ENCODE measurements at places on chromosomes 12 and 14. TPM values are rescaled to one million over a fixed set of nuclear protein-coding genes. Genes with fewer than 3 reads are reported as not detected.

DNA sequence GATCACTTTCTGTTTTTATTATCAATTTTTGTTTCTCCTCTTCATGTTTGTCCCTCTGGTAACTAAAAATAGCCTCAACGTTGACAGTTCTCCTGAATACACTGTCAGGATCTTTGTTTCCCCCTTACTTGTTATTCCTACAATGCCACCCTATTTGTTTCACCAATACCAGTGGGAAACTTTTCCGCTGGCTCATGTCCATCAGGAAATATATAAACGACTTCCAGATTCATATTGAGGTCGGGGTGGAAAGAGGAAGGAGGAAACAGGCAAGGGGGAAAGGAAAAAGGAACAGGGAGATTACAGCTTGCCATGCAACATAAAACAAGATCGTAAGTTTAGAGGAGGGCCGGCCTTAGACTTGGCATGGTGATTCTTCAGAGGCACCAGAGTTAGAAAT is 61.7 kb downstream of the BTBD7 start:
- no peak for DNase-seq

DNA sequence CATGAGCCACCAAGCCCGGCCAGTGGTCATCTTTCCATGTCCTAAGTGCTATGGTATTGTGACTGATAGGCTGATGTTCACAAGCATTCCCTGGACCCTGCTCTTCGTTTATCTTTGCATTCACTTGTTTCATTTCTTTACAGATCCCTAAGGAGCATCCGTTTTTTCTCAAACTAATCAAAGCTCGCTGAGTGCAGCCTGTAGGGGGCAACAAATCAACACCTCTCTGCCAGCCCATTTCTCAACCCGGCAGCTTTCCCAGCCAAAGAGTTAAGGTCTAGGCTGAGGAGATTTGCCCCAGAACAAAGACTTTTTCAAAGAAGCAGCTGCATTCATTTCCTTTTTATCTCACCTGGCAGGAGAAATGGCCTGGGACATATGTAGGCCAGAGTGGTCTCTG is 12.1 kb downstream of the SIRT4 start:
- no peak for DNase-seq

Gene ATXN7L3B
- 31.3 TPM for total RNA-seq

DNA sequence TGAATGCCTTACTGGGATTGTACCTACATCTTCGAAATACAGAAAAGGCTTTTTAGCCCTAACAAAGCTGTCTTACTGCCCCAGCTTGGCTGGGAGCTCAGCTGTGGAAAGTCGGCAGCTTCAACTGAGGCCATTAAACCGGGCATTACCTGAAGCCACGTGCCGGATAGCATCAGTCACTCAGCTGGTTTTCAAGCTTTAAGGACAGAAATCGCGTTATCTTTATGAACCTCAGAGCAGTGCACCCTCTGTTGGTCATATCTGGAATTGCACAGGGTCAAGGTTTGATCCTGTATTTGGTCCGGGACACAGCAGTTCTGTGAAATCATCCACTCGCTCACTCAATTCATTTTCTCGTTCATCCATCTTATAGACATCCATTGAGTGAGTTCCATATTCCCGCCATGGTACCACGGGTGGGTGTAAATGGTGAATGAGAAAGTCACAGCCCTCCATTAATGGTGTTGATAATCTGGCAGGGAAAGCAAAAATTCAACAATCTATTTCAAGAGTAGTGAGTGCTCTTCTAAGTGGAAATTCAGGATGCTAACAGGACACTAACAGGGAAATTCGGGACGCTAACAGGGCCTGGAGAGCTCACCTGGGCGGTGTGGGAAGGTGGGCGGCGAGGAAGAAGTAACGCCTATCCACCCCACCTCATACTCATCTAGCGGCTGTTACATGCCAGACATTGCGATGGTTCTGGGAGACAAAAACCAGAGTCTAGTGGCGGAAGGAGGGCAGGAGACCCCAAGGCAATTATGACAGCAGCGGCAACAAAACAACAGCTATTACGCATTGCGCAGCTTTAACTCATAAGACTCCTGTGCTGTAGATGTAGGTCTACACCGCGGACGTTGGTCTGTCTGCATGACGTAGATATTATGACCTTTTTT is 60.6 kb upstream of the TCL1A start:
- no peak for DNase-seq

Gene LUM
- total RNA-seq: 227 TPM

DNA sequence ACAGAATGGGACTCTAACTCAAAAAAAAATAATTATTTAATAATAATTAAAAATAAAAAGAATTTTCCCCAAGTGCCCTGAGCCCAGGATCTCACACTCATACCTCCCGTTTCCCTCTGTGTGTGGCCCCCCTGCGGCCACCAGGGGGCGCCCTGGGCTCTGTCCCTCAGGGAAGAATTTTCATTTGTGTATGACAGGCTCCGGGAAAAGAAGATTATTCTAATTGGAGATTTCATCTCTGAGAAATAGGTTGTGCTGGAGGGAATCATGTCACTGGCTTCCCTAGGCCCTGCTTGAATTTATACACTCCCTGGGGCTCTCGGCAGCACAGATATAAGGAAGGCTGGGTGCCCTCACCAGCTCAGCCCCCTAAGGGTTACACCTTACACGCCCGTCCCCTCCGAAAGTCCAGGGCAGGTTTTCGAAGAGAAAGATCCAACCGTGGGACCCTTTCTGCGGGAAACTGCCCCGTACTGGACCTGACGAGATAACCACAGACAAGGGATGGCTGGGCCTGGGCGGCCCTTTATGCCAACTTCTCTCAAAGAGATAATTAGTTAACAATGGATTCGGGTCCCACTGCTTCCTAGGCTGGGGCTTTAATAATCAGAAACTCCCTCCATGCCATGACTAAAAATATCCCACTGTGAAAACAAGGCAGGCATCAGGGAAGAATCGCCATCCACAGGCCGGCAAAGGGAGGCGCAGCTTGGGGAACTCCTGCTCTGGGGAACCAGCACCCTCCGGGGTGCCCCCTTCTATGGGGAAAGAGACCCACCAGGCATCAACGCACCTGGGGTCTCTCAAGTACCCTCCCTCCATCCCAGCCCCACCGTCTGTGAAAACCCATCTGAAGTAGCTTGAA is 80.7 kb downstream of the KDM2B start:
- peak; percentile 81 for DNase-seq

DNA sequence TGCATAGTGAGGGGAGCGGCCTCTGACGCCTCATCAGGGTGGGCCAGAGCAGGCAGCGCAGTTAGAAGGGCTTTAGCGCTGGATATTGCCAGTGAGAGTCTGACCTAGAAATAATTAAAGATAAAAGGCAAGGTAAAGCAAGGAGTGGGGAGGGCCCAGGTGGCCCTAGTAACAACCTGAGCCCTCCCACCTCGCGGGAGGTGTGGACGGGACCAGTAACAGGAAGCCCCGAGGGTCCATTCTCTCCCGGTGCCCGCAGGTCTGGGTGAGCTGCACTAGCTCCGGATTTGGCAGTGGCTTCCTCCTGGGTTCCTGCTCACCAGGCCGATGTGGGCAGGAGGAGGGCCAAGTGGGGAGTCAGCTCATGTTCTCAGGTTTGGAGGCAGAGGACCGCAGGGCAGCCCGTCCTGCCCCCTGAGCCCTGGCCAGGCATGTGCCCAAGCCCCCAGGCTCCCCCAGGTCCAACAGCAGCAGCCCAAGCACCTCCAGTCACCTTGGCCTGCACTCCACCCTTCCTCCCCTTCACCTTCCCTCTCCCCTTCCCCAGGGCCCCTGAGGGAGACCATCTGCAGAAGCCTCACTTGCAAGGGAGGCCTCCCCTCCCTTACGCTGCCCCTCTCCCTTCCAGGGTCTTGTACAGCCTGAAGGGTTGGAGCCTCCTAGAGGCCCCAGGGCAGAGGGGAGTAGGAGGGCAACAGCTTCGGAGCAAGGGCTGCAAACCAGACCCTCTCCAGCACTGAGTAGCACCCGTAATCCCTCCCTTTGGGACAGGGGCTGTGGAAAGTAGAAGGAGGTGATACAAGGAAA is 144.3 kb upstream of the FKBP4 start:
- no peak for DNase-seq

Gene KRT5
- total RNA-seq: 0.65 TPM

Gene DBX2
- total RNA-seq: 0.12 TPM
